ENCODE measurements at places on chromosomes 1 and 21. TPM values are rescaled to one million over a fixed set of nuclear protein-coding genes. Genes with fewer than 3 reads are reported as not detected.

Gene OR2L5
- not detected for total RNA-seq

Gene GPR153
- 0.31 TPM for total RNA-seq

Gene C4BPB
- 8.3 TPM for total RNA-seq

Gene MYOM3
- total RNA-seq, result not detected

Gene KCNJ15
- total RNA-seq, result 0.20 TPM

Gene PTGER3
- total RNA-seq, result not detected

Gene CD1C
- 0.23 TPM for total RNA-seq

Gene LCE2A
- not detected for total RNA-seq

Gene RBP7
- total RNA-seq, result not detected

Gene CBR1
- 55.6 TPM for total RNA-seq

Gene KRTAP21-3
- not detected for total RNA-seq

Gene CLCNKB
- total RNA-seq, result not detected

Gene EXTL1
- not detected for total RNA-seq

Gene PLA2G2C
- total RNA-seq, result 0.58 TPM

Gene CELA3B
- total RNA-seq, result not detected

Gene CNR2
- total RNA-seq, result 0.05 TPM
